ENCODE measurements at places on chromosomes 4 and X. TPM values are rescaled to one million over a fixed set of nuclear protein-coding genes. Genes with fewer than 3 reads are reported as not detected.

TCEAL6 gene
- total RNA-seq: not detected

GAGE2A gene
- not detected for total RNA-seq

RAB41 gene
- total RNA-seq: not detected

LRCH2 gene
- total RNA-seq: 0.01 TPM

HPF1 gene
- total RNA-seq: 22.7 TPM

CXCL1 gene
- total RNA-seq: 16.6 TPM

SHROOM3 gene
- total RNA-seq: 3.6 TPM

CYTL1 gene
- total RNA-seq: not detected

TECRL gene
- not detected for total RNA-seq

FSTL5 gene
- 0.07 TPM for total RNA-seq

NKAP gene
- total RNA-seq: 5.8 TPM

NXF2B gene
- not detected for total RNA-seq

USP17L25 gene
- total RNA-seq: not detected

DCAF4L1 gene
- total RNA-seq: 0.11 TPM

ARMCX5 gene
- total RNA-seq: 18.3 TPM

SOD3 gene
- not detected for total RNA-seq

ART3 gene
- not detected for total RNA-seq

QDPR gene
- 53.1 TPM for total RNA-seq

SPANXN3 gene
- not detected for total RNA-seq

FAM114A1 gene
- 41.6 TPM for total RNA-seq

Measured in A549 treated with DMSO at 1 μM for 4 hours (cell line).